ENCODE measurements at places on chromosomes 4 and X.

DNA sequence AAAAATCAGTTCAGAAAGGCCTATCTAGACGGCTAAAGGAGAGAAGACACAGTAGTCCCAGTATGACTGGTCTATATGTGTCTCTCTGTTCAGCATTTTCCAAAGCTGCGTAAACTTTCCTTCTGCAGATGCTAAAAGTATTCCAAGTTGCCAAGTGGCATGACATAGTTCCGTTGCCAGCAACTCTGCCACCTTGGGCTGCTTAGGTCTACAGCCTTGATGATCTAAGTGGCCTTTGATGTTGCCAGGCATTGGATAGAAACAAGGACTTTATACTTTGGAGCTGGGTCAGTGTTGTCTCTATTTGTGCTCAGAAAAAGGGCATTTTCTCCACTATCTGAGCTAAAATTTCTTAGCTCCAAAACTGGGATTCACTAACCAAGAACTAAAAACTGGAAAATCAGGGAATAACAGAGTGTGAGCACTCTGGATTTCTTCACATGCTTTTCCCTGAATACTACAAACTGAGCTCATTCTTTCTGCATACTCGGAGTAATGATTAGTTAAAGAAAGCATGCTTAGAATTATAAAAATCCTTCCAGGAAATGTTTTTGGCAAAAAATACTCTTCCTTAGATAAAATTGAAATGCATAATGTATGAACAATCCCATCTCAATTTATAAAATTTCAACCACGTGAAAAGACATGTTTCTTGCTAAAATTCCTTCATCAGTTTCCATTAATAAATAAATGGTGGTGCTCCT lies 191.4 kb downstream of the ADAMTS3 start:
- DNase-seq = no peak

DNA sequence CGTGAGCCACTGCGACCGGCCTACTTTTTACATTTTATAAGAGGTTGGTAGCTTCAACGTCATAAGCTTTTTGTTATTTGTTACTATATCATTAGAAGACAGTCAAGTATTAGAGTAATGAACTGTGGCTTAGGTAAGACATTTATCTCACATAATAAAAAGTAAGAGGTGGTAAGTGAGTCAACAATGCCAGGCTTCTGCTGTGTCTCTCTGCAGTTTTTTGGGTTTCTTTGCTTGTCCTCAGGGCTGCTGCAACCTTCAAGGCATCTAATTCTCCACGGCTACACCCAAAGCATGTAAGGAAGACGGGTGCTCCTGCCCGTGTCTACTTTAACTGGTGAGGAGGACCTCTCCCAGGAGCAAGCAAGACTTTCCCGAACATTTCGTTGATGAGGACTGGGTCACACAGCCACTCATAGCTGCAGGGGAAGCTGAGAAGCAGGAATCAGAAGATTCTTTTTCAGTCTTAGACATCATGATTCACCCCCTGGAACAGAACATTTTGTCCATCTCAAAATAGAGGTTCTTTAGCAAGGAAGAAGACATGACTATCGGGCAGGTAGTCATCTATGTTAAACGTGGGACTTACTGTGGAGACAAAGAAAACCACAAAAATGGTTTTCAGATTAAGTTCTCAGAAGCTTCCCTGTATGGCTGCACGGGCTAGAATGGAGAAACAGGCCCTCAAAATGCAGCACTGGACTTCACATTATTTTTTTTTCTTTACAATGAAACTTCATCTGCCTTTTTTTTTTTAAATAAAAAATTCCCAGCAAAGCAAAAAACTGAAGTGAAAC lies 13.0 kb upstream of the RHOH start:
- no peak for DNase-seq

GRCh38 chrX:71619986-71620385 lies 1.7 kb upstream of the CXCR3 start:
- DNase-seq = no peak

DNA sequence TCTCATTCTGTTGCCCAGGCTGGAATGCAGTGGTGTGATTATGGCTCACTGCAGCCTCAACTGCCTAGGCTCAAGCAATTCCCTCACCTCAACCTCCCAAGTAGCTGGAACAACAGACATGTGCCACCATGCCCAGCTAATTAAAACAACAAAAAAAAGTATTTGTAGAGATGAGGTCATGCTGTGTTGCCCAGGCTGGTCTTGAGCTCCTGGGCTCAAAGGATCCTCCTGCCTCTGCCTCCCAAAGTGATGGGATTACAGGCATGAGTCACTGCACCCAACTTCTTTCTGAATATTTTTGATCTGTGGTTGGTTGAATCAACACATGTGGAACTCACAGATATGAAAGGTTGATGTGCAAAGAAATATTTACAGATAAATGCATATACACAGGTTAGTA lies 18.5 kb upstream of the SEPTIN11 start:
- DNase-seq = no peak

DNA sequence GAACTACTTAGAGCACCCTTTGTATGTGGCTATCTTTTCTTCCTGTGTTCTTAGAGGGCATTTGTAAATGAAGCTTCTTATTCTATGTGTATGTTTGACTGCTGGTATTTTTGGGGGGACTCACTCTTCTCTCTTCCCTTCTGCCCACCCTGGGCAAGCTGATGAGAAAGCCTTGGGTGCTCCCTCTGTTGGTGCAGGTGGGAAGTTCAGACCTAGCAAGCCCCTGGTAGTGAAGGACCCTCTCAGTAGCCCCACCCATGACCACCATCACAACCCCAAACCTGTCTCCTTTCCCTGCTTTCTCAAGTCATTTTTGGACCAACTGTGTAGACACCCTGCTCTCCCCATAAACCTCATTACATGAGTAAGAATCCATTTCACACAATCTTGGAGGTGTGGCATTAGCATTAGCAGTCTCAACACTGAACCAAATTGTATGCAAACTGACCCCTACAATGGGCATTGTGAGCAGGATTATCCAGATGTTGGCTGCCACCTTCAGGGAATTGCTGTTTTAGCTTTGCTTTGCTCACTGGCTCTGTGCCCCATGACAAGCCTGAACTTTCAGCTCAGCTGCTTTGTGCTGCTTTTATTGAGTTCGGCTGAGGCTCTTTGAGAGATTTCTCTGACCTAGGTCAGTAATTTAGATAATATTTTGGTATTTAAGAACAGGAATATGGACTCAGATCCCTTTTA lies 27.9 kb downstream of the TRIM61 start:
- DNase-seq = no peak

GRCh38 chr4:31366041-31366440 lies 645.9 kb downstream of the PCDH7 start:
- no peak for DNase-seq

- DNase-seq = no peak
Measured at GRCh38 chrX:111322231-111322855, 52.1 kb upstream of the CAPN6 start.

DNA sequence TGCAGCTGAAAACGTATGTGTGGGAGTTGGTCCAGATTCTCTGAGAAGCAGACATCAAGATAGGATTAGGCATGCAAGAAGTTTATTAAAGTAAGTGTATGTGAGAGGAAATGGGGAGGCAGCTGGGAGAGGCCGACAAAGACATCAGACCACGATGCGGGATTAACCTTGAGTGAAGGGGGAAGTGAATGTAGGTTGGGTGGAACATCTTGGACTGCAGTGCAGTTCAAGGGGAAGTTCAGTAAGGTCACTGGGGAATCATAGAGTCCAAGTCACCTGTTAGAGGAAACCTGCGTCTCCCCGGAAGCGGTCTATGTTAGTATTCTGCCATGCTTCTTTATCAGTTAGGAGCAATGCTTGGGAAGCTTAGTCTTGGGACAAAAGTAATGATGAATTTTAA lies 22.0 kb downstream of the CXCL8 start:
- no peak for DNase-seq

GRCh38 chr4:7929118-7929951 lies 10.3 kb downstream of the AFAP1 start:
- peak; percentile 65 for DNase-seq

GRCh38 chrX:128816919-128817318 lies 706.4 kb downstream of the SMARCA1 start:
- DNase-seq = no peak

GRCh38 chr4:144644368-144645101 lies 1.4 kb upstream of the HHIP start:
- DNase-seq = no peak

DNA sequence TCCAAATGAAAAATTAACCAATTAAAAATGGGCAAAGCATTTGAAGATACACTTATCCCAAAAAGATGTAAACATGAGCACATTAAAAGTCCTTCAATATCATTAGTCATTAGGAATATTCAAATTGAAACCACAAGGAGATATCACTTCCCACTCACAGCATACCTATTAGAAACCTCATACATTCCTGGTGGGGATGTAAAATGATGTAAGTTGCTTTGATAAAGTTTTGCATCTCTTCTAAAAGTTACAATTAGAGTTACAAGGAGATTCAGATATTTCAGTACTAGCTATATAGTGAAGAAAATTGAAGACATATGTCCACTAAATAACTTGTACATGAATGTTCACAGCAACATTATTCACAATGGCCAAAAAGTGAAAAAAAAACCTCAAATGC lies 1109.3 kb upstream of the LCORL start:
- no peak for DNase-seq

GRCh38 chr4:27308379-27308778 lies 447.7 kb downstream of the STIM2 start:
- DNase-seq = no peak

GRCh38 chrX:109600237-109600651 lies 24.7 kb downstream of the KCNE5 start:
- no peak for DNase-seq

DNA sequence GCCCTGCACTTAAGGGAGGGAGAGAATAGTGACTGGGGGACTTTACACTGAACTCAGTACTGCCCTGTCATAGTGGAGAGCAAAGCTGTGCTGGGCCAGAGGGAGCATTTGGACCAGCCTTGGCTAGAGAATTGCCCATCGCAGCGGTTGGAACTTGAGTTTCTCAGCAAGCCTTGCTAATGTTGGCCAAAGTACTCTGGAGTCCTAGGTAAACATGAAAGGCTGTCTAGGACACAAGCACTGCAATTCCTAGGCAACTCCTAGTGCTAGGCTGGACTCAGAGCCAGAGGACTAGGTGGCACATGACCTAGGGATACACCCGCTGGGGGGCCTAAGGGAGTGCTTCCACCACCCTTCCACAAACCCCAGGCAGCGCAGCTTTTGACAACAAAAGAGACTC lies 15.0 kb downstream of the MED14 start:
- no peak for DNase-seq

- DNase-seq = no peak
Measured at GRCh38 chr4:150960079-150960478, 55.0 kb downstream of the LRBA start.

DNA sequence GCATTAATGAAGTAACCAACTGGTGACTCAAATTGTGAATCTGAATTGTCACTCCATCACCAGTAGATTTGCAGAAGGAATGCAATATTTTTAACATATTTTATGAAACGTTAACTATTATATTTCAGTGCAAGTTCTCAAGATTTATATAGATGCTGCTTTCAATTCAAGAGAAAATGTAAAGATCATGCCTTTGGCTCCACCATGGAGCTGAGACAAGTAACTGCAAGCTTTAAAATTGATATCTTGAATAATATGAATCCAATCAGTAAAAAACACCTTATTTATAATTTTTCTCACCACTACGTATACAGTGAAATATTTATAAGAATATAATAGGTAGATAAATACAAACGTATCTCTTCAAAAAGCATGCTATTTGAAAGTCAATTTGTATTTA lies 27.8 kb upstream of the GALNTL6 start:
- no peak for DNase-seq

DNA sequence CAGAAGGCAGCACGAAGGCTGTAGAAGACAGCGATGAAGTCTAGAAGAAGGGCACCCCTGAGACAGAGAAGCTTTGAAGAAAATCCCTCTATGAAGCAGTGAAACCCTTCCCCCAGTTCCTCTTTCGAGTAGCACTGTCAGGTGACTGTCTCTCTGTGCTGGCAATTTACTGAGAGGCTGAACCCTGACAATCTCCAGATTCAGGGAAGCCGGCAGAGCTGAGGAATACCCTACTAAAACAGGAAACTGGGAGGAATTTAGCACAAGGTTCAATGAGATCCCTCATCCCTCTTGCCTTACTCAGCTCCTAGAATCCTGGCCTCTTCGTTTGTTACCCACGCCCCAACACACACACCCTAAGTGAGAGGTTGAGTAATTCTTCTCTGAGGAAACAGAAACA lies 239.7 kb upstream of the NOCT start:
- DNase-seq = no peak

- no peak for DNase-seq
Measured at GRCh38 chrX:151287954-151288353, 109.1 kb upstream of the VMA21 start.

- no peak for DNase-seq
Measured at GRCh38 chr4:10715696-10716095, 31.1 kb upstream of the CLNK start.

DNA sequence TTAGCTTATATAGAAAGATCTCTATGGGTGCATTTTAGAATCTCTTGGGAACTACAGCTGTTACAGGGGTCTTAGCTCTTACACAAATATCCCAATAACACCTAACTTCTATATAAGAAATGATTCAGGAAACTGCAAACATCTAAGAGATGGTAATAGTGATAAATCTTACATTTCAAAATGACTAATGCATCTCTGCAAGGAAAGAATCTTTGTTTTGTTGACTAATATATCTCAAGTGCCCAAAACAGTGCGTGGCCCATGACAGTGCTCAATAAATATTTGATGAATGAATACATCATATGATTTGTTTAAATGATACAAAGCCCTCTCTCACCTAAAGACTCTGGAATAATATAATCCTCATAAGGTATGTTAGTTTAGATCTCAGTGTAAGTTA lies 47.5 kb downstream of the CENPE start:
- no peak for DNase-seq

- no peak for DNase-seq
Measured at GRCh38 chr4:182263562-182263961, 20.4 kb downstream of the TENM3 start.

GRCh38 chr4:173515458-173515857 lies 14.6 kb downstream of the HAND2 start:
- no peak for DNase-seq

- no peak for DNase-seq
Measured at GRCh38 chr4:59341506-59341905, 1858.6 kb upstream of the ADGRL3 start.

DNA sequence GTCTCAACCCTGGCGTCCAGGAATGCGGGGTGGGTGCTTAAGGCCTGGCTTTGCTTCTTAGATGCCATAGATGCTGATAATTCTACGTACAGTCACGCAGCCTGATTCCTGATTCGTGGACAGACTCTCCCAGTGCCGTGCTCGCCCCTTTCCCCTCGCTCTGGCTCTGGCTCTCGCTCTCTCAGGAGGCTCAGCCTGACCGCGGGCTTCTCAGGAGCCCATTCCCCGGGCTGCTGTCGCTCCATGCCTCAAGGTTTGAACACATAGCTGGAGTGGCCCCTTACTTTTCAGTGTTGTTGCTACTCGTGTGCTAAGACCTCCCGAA lies 59.2 kb upstream of the ZC4H2 start:
- no peak for DNase-seq

Measured in LoVo (cell line).